ENCODE measurements at places on chromosomes 6 and 20.

DNA sequence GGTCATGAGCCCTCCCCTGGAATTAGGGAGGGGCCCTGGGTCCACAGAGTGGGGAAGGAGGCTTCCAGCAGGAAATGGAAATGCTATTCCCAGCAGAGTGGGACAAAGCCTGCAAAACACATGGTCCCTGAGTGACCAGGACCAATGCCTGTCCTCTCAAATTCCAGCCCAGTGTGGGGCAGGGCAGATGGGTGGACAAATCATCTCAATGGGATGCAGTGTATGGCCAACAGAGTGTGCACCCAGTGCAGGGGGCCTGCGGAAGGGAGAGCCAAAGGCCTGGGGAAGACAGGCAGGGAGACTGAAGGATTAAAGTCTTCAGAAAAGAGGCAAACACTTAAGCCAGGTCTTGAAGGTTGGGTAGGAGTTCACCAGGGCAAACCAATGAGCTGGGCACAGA, 28.7 kb upstream of the PHACTR3 start:
- no peak for DNase-seq

DNA sequence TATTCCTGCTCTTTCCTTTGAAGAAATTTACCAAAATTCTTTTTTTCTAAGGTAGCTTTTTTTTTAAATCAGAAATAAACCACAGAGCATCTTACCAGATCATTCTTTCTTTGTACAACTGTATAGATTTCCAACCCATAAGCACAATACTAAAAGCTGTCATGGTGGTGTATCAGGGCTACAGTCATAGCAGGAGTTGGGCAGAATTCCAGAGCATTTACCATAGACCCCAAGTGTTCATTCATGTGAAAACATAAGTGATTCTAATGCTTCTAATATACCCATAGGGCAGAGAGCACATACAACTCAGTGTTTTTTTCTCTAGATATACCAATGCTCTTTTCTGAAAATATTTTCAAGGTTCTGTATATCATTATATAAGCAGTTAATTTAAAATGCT, 392.5 kb downstream of the FRK start:
- DNase-seq = no peak

- no peak for DNase-seq
These were observed 3.6 kb upstream of the HS3ST5 start for GRCh38 chr6:114346451-114346850.

DNA sequence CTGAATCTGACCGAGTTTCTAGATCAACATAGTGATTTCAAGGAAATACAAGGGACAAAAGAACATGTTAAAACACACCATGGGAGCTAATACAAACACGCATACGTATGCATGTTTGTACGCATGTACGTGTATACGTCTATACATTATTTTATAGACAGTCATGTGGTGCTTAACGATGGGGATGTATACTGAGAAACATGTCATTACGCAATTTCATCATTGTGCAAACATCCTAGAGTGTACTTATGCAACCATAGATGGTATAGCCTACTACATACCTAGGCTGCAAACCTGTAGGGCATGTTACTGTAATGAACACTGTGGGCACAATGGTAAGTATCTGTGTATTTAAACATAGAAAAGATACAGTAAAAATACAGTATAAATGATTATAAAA, 25.0 kb upstream of the NELFCD start:
- no peak for DNase-seq

Data from smooth muscle cell of the brain vasculature (primary cell).